ENCODE measurements at places on chromosomes 3 and 15.

- no peak for DNase-seq
These were observed 292.2 kb downstream of the NR2F2 start for GRCh38 chr15:96622714-96623113.

DNA sequence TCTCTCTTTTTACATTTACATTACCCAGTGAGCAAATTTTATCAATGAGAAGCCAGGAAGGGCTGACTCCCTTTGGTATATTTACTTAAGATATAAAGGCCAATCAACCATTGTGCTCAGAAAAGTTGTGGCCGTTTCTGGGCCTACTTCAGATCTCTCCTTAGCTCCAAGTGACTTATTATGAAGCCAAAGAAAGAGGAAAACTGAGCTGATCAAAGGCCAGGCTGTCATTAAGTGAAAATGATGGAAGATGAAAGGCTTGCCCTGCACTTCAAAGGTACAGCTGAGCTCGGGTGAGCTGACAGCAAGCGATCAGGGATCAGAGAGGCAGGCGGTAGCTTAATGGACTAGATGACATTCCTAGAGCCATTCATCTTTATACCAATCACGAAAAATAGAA, 24.8 kb downstream of the VGLL4 start:
- DNase-seq, result no peak

GRCh38 chr3:81778678-81779182, 17.3 kb upstream of the GBE1 start:
- no peak for DNase-seq

- DNase-seq, result no peak
These were observed 12.2 kb downstream of the ADPGK start for GRCh38 chr15:72771329-72771725.

GRCh38 chr3:124786511-124787241, 56.4 kb downstream of the UMPS start:
- DNase-seq, result no peak

DNA sequence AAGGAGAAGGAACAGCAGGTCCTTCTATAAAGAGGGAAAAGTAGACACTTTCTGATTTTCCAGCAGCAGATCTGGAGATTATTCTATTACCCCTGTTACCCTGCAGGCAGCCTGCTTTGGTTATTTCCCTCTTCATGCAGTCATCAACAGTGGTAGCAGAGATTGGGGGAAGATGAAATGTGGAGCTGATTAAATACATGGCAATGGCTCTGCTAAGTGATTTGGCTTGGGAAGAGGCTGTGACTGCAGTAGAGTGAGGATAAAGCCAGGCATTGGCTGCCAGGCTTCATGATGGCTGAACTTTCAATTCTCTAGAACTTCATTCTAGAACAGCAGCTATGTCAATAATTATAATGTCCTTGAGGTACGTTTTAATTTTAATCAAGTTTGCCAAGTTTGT, 29.1 kb downstream of the PTX3 start:
- no peak for DNase-seq

- DNase-seq, result no peak
These were observed 1.9 kb downstream of the CHD2 start for GRCh38 chr15:92901995-92902394.
